ENCODE measurements at places on chromosomes 7 and 10.

- no peak for DNase-seq
These were observed 19.0 kb upstream of the COL1A2 start for GRCh38 chr7:94375691-94376090.

DNA sequence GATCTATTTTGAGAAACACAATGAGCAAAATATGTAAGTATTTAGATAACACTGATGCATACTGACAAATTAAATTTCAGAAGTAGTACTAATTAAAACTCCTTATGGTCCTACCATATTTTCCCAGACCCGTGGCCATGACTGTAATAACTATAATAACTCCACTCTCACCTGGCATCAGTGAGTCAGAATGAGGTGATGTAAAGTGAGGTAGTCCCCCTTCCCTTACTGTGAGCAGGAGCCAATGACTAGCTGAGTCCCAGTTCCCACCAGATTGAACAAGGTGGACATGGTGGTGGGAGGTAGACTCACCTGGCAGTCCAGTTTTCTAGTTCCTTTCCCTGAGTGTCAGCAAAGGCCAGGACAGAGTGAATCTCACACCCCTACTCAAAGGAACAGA, 630.5 kb upstream of the IGFBP3 start:
- no peak for DNase-seq

DNA sequence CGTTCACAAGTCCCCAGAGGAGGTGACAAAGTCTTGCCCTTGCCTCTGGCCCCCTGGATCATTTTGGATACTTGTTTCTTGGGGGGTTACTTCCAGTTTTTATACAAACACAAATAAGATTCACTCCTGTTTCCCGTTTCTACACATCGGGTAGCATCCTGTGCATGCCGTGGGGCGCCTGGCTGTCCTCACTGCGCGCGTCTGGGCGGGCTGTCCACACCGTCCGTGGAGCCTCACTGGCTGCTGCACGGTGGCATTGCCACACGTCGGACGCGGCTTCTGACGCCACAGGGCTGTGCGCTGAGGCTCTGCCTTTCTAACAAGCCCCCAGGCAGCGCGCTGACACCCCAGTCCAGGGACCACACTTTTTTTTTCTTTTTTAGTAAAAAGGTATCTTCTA, 18.4 kb downstream of the BNIP3 start:
- DNase-seq, result no peak

DNA sequence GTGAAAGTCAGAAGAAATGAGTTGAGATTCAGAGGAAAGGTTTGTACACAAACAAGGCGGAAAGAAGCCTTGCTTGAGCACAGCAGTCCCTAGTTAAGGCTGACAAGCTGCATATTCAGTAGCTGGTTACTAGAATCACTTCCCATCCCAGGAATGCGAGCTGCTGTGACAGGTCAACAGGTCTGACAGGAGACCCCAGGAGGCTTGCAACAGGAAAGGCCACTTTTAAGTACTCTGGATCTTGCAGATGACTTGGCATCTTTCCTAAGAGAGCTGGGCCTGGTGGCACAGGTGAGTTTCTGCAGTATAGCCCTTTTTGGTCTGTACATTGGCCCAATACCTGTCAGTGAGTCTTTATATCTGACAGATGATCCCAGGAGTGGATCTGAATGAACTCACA, 35.7 kb upstream of the UNC5B start:
- no peak for DNase-seq

- no peak for DNase-seq
These were observed 329.0 kb downstream of the RNLS start for GRCh38 chr10:88254091-88254490.

DNA sequence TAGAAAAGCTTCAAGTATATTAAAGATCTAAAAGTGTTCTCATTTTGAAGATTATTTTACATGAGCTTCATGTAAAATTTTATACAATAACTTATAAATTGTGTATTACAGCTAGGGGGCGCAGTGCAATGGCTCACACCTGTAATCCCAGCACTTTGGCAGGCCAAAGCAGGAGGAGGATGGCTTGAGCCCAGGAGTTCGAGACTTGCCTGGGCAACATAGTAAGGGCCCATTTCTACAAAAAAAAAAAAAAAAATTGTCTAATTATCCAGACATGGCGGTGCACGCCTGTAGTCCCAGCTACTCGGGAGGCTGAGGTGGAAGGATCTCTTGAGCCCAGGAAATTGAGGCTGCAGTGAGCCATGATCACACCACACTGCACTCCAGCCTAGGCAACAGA, 16.6 kb downstream of the ACBD5 start:
- no peak for DNase-seq

- DNase-seq, result no peak
These were observed 40.2 kb downstream of the ZNF783 start for GRCh38 chr7:149302222-149302621.

- no peak for DNase-seq
These were observed 801.9 kb downstream of the ANKRD7 start for GRCh38 chr7:119026391-119026790.

- DNase-seq, result peak; percentile 2
These were observed 574 bp downstream of the MARCHF5 start for GRCh38 chr10:92291616-92291865.

DNA sequence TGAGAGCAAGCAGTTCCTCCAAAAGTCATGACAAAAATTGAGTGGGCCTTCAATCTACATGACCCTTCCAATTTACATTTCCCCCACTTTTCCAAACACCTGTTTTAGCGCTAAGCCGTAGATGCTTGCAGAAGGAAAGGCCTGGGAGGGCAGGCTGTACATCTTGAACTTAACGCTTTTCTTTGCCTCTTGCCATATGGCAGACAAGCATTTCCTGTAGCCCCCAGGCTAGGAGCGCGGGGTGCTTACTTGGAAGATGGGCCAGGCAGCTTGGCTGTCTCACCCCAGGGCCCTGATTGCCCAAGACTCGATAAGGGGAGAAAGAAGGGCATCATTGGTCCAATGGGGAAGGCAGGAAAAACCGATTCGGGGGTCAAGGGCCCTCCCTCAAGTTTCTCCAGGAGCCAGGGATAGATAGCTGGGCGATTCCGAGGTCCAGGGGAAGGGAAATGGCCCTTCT, 1.8 kb downstream of the HOXA10 start:
- DNase-seq, result no peak

DNA sequence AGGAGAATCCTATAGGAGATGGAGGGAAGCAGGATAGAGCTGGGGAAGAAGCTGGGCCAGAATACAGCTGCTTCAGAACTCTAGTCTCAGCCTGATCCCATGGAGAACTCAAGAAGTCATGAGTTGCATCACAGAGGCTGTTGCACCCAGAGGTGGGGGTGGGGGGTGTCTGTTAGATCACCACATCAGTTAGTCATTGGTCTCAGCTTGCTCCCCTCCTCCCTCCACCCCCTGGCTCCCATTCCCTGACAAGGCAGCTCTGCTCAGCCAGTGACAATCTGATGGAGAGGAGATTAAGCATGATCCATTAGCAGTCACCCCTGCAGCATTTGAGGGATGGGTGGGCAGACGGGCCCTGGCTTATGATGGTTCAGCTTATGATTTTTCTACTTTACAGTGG, 58.4 kb upstream of the FGL2 start:
- no peak for DNase-seq

- DNase-seq, result no peak
These were observed 68.4 kb downstream of the PTEN start for GRCh38 chr10:87931836-87932230.

GRCh38 chr7:147096629-147097028, 980.0 kb downstream of the CNTNAP2 start:
- DNase-seq, result no peak

GRCh38 chr10:69657430-69657829, 27.4 kb downstream of the FAM241B start:
- no peak for DNase-seq

- DNase-seq, result no peak
These were observed 191.3 kb upstream of the AGK start for GRCh38 chr7:141359740-141360415.

DNA sequence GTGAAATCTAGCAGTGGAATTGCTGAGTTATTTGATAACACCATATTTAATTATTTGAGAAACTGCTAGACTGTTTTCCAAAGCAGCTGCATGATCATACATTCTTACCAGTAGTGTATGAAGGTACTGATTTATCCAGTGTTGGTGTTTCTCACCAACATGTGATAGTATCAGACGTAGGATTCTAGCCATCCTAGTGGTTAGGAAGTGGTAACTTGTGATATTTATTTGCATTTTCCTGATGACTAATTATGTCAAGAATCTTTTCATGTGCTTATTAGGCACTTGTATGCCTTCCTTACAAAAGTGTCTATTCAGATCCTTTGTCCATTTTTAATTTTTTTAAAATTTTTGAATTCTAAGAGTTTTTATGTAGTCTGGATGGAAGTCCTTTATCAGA, 54.2 kb upstream of the PLXDC2 start:
- DNase-seq, result no peak

- no peak for DNase-seq
These were observed 83.4 kb upstream of the BMPER start for GRCh38 chr7:33821970-33822369.

DNA sequence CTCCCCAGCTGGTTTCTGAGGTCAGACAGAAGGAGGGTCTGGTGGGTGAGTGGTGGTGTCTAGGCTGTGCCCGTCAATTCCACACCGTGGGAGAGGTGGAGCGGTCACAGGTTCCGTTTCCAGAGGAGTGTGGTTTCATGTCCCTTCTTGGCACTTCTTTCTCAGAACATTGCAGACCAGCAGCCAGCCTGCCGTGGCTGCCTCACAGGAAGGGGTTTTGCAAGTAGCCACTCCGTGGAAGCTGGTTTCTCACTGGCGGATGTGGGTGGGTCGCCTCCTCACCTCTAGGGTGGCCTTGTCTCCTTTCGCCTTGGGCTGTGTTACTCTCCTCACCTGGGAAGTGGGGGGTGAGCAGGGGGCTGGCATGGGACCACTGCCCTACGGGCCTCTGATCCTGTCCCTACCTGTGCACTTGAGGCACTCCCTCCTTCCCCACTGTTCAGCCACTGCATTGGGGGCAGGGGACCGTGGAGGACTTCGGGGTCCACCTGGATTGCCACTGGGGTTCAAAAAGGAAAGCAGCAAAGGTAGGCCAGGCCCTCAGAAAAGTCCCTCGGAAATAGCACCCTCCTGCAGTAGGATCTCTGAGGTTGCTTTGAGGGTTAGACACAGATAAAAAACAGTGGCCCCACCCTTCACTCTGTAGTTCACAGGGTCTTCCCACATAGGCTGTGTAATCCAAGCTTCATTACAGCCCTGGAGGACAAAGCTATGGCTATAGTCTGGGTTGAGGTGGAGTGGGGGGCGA, 33.9 kb downstream of the TSPAN14 start:
- DNase-seq, result no peak

DNA sequence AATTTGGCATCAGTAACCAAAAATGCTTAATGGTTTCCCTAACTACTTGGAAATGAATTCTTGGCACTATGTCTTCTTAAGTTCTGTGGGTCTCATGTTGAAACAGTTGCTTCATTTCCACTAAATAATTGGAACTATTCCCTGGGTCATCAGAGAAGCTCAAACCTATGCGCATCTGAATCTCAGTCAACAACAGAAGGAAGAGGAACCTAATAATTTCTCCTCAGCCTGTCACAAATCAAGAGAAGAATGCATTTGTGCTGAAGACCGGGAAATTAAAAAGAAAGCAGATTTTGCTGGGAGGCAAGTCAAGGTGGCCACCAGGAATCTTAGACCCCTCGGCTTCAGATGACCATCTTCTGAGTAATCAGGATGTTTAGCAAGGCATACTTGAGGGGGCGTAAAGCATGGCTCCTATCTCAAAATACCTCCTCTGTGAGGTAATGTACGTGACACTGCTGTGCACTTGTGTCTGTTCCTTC, 41.4 kb downstream of the TOMM7 start:
- no peak for DNase-seq

DNA sequence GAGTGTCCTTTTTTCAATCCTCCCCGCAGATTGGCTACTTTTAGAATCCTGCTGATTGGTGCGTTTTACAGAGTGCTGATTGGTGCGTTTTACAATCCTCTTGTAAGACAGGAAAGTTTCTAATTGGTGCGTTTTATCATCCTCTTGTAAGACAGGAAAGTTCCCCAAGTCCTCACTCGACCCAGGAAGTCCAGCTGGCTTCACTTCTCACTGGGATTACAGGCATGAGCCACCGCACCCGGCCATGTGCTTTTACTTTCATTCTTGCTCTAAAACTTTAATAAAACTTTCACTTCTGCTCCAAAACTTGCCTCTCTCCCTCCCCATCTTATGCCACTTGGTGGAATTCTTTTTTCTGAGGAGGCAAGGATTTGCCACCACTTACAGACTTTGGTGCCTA, 17.0 kb upstream of the WAPL start:
- no peak for DNase-seq

Data from stimulated activated CD4-positive, alpha-beta T cell treated with anti-CD3 and anti-CD28 coated beads, Interleukin-12 subunit alpha, Interleukin-12 subunit beta, amount 100 ng/mL, for 24 hours (primary cell).